Amniotic epithelial cell (primary cell): ENCODE measurements at places on chromosomes 12 and 14.

- DNase-seq: no peak
These were observed 35.1 kb upstream of the BMAL2 start for GRCh38 chr12:27297566-27297965.

GRCh38 chr12:104275689-104276088 is 27.9 kb upstream of the EID3 start:
- no peak for DNase-seq

GRCh38 chr14:35320472-35320871 is 28.3 kb downstream of the PSMA6 start:
- no peak for DNase-seq

- no peak for DNase-seq
These were observed 110.2 kb downstream of the BTG1 start for GRCh38 chr12:92035477-92035876.

- DNase-seq: no peak
These were observed 64.9 kb upstream of the KITLG start for GRCh38 chr12:88644946-88645702.

GRCh38 chr12:80622271-80622670 is 85.2 kb upstream of the MYF6 start:
- peak; percentile 24 for DNase-seq

GRCh38 chr14:77007975-77008421 is 20.5 kb downstream of the IRF2BPL start:
- DNase-seq: no peak
